ENCODE measurements at places on chromosomes 5 and 9. TPM values are rescaled to one million over a fixed set of nuclear protein-coding genes. Genes with fewer than 3 reads are reported as not detected.

The KIF12 gene
- not detected for total RNA-seq

The GLIPR2 gene
- total RNA-seq = 13.6 TPM

The LYSMD3 gene
- 14.7 TPM for total RNA-seq

The SLC25A2 gene
- total RNA-seq = not detected

The SLC4A9 gene
- total RNA-seq = 0.36 TPM

The INSL6 gene
- not detected for total RNA-seq

The INVS gene
- 18.0 TPM for total RNA-seq

The LHFPL2 gene
- total RNA-seq = 0.20 TPM

The C1QTNF2 gene
- total RNA-seq = not detected

The OR1N2 gene
- total RNA-seq = not detected

The PAIP1 gene
- total RNA-seq = 44.6 TPM

The ANKRD34B gene
- total RNA-seq = not detected

The S100Z gene
- total RNA-seq = 0.36 TPM

The SLC6A7 gene
- total RNA-seq = not detected

The CNTFR gene
- not detected for total RNA-seq

The BRINP1 gene
- total RNA-seq = not detected

The IL5 gene
- 1.6 TPM for total RNA-seq

The INSL4 gene
- not detected for total RNA-seq

The OLFM1 gene
- total RNA-seq = not detected

The MZB1 gene
- 14.5 TPM for total RNA-seq

The FNBP1 gene
- 268 TPM for total RNA-seq

The LRRC14B gene
- 0.16 TPM for total RNA-seq

The C5orf58 gene
- total RNA-seq = not detected

The DMRTA1 gene
- not detected for total RNA-seq

The PCDHGA7 gene
- not detected for total RNA-seq

The DIPK1B gene
- total RNA-seq = not detected

The FAM163B gene
- not detected for total RNA-seq

The SRA1 gene
- 49.5 TPM for total RNA-seq

The HOMER1 gene
- total RNA-seq = 13.7 TPM

The MYMK gene
- not detected for total RNA-seq

The PRR16 gene
- not detected for total RNA-seq

The CEP72 gene
- 28.9 TPM for total RNA-seq

The OTP gene
- not detected for total RNA-seq

The PTGDS gene
- total RNA-seq = not detected

The KIF20A gene
- total RNA-seq = 51.4 TPM

The LHX2 gene
- not detected for total RNA-seq

The SV2C gene
- not detected for total RNA-seq

The F12 gene
- total RNA-seq = 7.9 TPM

The ARID3C gene
- 0.32 TPM for total RNA-seq

The MOB3B gene
- 0.67 TPM for total RNA-seq

The CSF1R gene
- total RNA-seq = not detected

The AIF1L gene
- 0.72 TPM for total RNA-seq

The HTR4 gene
- total RNA-seq = not detected

The SPATA31E1 gene
- not detected for total RNA-seq

The SHOC1 gene
- not detected for total RNA-seq

The PRELID2 gene
- total RNA-seq = 2.7 TPM

The SVEP1 gene
- total RNA-seq = not detected

The NUDT12 gene
- 2.7 TPM for total RNA-seq

The ARHGEF28 gene
- total RNA-seq = not detected

The PCDHGB1 gene
- not detected for total RNA-seq
